ENCODE measurements at places on chromosomes 2 and 18. TPM values are rescaled to one million over a fixed set of nuclear protein-coding genes. Genes with fewer than 3 reads are reported as not detected.
A peak's percentile ranks its signal among the peaks of the same experiment; 100 is the strongest.

The ALPG gene
- not detected for total RNA-seq

The KCNE4 gene
- not detected for total RNA-seq

The SETBP1 gene
- total RNA-seq = 6.3 TPM

The LRP1B gene
- total RNA-seq = not detected

The TFCP2L1 gene
- total RNA-seq = 0.02 TPM

The GPATCH11 gene
- 10.0 TPM for total RNA-seq

The GCA gene
- total RNA-seq = 25.5 TPM

The C2orf72 gene
- 3.8 TPM for total RNA-seq

The TDRD15 gene
- total RNA-seq = not detected

The SULT1C2 gene
- not detected for total RNA-seq

The AQP12A gene
- not detected for total RNA-seq

The CNDP1 gene
- not detected for total RNA-seq

The SRD5A2 gene
- total RNA-seq = not detected

The GALNT14 gene
- 0.48 TPM for total RNA-seq

The SLC5A7 gene
- total RNA-seq = not detected

The IAH1 gene
- 63.7 TPM for total RNA-seq

The PRKAG3 gene
- not detected for total RNA-seq

The LRRC30 gene
- total RNA-seq = not detected

The LTBP1 gene
- total RNA-seq = 0.26 TPM

The MC4R gene
- not detected for total RNA-seq

The SLC9A4 gene
- total RNA-seq = 0.11 TPM

The IL1R2 gene
- 21.4 TPM for total RNA-seq

GRCh38 chr2:239910851-239911640, 114.1 kb downstream of the NDUFA10 start:
- peak; percentile 56 for DNase-seq

DNA sequence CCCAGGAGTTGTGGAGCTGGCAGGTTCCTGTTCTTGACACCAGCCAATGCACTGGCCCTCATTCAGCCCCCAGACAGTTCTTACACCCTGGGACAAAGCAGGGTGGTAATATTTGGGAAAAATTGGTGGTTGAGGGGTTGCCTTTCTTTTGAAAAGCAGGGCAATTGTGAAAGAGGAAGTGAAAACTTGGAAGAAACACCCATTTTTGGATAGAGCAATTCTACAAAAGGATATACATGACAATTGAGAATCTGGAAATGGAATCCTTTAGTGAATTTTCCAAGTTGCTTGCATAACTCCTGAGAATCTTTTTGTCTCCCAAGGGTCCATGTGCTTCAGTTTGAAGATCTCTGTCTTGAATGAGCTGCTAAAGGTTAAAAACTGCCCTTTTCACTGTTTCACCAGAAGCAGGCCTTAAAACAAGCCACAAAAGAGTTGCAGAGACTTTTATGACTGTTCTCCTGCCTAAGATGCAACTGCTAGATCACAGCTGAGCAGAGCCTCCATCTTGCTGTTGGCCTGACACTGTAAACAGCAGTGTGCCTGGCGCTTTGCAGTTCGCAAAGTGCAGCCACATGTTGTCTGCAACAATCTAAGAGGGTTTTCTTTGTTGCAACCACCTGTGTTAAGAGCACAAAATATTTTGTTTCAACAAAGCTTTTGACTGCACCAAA, 11.8 kb downstream of the COL4A4 start:
- DNase-seq = no peak

DNA sequence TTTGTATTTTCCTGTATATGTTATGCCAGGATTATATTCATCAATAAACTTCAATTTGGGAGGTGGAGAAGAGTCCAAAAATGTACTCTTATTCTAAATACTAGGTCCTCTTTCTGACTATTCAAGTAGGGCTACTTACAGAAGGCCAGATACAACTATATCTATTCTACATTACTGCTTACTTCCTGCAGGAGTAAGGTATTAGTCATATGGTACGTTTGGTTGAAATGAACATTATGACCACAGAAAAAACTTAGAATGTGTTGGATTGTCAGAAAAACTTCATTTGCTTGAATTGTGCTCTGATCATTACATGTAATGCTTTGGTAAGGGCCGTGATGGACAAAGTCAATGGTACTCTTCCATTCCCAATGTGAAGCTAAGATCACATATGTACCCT, 35.0 kb downstream of the STAT4 start:
- DNase-seq = no peak

- DNase-seq = no peak
These were observed 475.6 kb upstream of the ZEB2 start for GRCh38 chr2:144995482-144995881.

GRCh38 chr2:233423552-233423860, 69.2 kb downstream of the DGKD start:
- DNase-seq = no peak

GRCh38 chr18:48924630-48925490, 25.9 kb downstream of the SMAD7 start:
- DNase-seq = peak; percentile 47

- DNase-seq = no peak
These were observed 25.7 kb downstream of the ANO7 start for GRCh38 chr2:241214209-241214608.

GRCh38 chr2:194672994-194673393, 984.0 kb upstream of the SLC39A10 start:
- DNase-seq = no peak

GRCh38 chr2:109676346-109676902, 62.3 kb downstream of the SOWAHC start:
- no peak for DNase-seq

- DNase-seq = no peak
These were observed 3.6 kb upstream of the AQP4 start for GRCh38 chr18:26868968-26869586.

DNA sequence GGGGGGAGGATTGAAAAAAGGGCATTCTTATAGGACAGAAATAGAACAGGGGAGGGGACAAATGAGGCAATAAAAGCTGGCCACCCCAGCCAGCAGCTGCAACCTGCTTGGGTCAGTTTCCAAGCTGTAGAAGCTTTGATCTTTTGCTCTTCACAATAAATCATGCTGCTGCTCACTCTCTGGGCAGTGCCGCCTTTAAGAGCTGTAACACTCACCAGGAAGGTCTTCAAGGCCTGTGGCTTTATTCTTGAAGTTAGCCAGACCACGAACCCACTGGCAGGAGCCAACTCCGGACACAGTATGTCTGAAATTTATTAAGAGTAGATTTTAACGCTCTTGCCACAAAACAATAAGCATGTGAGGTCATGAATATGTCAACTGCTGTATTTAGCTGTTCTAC, 649.9 kb upstream of the RAB6C start:
- DNase-seq = no peak

DNA sequence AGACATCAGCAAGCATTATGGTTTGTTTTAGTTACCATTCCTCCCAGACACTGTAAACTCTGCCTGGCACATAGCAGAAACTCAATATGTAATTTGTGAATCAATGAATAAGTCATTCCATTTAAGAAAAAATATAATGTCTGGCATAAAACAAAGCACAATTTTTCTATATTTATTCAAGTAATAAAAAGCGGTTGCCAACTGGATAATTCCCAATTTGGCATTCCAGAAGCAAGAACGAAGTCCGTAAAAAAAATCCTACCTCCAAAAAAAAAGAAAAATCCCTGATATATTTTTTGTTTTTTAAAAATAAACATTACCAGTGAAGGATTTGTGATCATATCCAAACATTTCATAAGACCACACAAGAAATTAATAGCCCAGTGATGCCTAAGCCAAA, 351.3 kb upstream of the LRRTM4 start:
- DNase-seq = no peak

DNA sequence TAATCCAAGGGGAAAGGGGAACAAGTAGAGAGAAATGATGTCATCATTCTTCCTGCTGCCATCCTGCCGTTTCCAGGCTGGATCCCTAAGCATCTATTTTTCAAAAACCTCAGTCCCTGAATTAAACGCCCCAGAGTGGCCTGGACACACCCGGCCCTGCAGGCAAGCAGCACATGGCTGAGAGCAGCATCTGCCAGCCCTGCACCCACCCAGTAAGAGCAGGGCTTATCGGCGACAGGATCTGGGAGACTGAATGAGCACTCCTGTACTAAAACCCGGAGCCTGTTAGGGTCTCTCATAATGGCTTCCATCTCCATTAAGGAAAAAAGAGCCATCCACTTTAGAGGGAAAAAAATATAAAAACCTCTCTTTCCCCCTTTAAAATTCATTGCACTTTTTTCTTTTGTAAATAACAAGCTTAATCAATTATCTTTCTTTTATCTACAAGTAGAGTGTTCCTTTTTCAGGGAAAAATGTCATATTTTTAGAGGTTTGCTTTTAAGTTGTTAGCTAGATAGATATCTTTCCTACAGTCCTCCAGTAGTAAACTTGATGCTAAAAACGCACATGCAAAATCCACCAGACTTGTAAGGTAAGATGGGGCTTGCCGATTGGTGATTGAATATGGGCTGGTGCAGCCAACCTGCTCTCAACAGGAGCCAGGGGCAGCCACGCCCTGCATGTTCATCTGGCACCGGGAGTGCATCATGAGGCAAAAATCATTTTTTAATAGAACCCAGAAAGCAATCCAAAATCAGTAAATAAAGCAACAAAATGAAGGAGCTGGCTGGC, 457.8 kb downstream of the EIPR1 start:
- DNase-seq = no peak

GRCh38 chr2:175872721-175873120, 129.3 kb downstream of the LNPK start:
- DNase-seq = no peak

DNA sequence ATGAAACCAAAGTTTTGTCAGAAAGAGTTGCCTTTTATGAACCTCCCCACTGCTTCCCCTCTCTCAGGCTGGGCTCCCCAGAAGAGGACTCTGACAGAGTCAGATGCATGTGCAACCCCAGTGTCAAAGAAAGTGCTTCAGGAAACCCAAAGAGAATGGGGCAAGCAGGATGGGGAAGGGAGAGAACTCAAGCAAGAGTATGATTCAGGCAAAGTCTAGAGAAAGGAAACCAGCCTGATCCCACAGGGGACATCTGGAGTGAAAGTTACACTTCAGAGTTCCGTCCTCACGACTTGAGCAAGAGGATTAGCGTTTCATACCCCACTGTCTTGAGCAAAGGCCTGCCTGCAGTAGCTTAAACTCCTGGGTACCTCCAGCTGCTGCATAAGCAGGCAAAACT, 51.8 kb upstream of the EPC2 start:
- no peak for DNase-seq

- no peak for DNase-seq
These were observed 11.1 kb upstream of the SKOR2 start for GRCh38 chr18:47262301-47263149.

GRCh38 chr2:34998741-34999140, 1356.8 kb upstream of the CRIM1 start:
- DNase-seq = no peak

- no peak for DNase-seq
These were observed 2.0 kb upstream of the ZAP70 start for GRCh38 chr2:97711394-97711711.

DNA sequence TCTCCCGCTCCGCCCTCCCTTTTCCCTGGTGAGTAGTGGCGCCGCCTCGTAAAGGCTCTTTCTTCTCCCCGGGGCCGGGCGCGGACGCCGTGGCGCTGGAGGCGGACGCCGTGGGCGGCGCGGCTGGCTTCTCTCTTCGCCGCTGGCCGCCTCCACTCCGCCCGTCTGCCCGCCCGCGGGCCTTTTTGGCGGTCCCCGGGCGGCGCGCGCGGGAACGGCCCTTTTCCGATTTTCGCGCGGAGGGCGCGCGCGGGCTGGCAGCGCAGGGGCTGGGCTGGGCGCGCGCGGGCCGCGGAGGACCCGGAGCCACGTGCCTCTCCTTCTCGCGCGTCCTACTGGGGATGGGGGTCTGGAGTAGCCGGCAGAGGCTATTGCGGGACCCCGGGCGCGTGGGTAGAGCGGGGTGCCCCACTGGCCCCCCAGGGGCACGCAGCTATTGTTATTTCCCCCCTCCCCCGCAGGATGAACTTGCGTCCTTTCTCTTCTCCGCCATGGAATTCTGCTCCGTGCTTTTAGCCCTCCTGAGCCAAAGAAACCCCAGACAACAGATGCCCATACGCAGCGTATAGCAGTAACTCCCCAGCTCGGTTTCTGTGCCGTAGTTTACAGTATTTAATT, 472 bp downstream of the SLC20A1 start:
- DNase-seq = peak; percentile 69

DNA sequence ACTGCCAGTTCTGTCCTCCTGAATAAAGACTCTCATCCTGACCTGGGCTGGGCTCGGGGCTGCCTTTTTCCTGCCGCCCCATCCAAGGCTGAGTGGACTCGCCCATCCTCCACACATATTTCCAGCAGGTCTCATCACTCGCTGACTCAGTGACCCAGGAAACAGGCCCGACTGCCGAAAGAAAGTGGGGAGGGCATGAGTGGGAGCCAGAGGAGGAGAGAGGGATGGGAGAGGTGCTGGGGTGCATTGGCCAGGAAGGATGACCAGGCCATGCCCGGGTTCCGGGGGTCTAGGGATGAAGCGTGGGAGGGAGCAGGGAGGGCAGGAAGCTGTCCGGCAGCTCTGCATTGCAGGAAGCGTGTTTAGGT, 66.7 kb downstream of the TWIST2 start:
- no peak for DNase-seq

DNA sequence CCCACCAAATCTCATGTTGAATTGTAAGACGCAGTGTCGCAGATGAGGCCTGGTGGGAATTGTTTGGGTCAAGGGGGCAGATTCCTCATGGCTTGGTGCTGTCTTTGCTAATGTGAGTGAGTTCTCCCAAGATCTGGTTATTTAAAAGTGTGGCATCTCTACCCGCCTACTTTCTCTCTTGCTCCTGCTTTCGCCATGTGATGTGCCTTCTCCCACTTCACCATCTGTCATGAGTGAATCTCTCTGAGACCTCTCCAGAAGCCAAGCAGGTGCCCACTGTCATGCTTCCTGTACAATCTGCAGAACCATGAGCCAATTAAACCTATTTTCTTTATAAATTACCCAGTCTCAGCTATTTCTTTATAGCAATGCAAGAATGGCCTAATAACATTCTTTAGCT, 246.6 kb upstream of the CDH20 start:
- no peak for DNase-seq

DNA sequence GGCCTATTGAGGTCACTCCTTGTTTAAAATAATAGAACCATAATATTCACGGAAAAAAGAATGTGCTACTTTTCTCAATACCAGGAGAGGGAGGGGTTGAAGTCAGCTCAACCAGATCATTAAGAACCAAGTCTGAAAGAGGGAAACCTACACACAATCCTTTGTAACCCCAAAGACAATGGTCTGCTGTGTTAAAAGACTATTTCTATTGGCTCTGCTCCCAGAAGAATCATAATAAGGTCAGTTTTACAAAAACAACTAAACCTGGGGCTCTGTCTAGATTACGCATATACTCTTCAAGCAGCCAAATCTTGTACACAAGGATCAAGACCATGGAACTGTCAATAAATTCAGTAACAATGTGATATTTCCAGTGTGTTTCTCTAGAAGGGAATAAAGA, 177.2 kb upstream of the CRIM1 start:
- no peak for DNase-seq

GRCh38 chr2:54275541-54275940, 19.5 kb upstream of the TSPYL6 start:
- DNase-seq = no peak

GRCh38 chr2:64857581-64858471, 131.4 kb upstream of the SLC1A4 start:
- no peak for DNase-seq

DNA sequence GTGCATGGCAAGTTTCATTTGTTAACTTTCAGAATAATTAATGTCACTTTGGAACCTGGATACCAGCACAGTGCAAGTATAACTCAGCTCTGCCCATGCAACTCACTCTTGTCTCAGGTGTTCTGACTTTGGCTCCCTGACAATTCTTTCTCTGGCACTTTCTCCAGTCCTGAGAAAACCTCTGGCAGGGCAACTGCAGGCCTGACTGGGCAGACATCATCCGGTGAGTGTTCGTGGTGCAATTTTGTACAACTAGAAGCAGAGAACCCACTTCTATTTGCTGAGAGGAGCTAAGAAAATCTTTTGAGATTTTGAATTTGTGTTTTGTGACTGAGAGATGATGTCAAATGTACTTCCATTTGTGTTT, 143.0 kb downstream of the AQP4 start:
- no peak for DNase-seq
